Thyroid gland (tissue), 4 donors: ENCODE measurements at places on chromosomes 13 and 19.

DNA sequence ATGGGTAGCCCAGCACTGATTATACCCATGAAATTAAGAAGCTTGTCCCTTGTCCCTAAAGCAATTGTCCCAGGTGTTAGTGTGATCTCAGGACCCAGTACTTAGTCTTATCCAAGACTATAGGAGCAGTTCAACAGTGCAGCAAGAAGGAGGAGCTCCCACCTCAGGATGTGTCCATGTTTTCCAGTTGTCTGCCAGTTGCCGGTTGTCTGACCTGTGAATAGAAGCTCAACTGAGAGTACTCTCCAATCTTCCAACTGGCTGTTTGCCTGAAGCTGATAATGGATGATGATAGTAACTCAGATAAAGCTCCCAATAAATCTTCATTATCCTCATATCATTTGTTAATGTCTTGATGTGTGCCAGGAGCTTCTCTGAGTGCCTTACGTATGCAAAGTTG is 107.2 kb upstream of the HTR2A start:
- DNase-seq: no peak

DNA sequence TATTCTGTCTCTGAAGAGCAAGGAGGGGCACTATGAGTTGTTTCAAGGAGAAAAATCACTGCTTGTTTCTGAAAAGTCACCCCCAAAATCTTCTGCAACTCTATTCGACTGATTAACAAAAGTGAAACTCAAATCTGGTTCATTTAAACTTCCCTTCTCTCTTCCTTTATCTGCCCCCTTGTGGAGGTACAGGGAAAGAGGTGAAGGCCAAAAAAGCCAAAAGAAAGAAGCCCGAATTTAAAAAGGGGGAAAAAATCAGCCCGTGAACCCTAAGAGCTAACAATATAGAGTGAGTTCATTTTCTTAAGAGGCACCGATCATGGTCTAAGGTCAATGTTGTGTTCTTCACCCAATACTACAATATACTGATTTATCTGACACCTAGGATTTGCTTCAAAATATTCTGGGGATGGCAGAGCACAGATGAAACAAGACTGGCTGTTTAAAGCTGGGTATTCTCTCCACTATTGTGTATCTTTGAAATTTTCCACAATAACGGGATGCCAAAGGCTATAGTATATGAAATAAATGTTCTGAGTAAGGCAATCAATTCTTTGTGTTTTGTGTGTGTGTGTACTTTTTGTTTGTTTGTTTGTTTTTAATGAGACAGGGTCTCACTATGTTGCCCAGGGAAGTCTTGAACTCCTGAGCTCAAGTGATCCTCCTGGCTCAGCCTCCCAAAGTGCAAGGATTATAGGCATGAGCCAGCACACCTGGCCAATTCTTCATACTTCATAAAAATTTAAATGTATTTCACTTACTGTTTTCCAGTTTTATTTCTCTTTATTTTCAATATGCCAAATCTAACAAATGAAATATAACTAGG is 55.0 kb upstream of the EEF1AKMT1 start:
- DNase-seq: no peak

GRCh38 chr13:96020931-96021330 is 32.3 kb downstream of the UGGT2 start:
- no peak for DNase-seq

DNA sequence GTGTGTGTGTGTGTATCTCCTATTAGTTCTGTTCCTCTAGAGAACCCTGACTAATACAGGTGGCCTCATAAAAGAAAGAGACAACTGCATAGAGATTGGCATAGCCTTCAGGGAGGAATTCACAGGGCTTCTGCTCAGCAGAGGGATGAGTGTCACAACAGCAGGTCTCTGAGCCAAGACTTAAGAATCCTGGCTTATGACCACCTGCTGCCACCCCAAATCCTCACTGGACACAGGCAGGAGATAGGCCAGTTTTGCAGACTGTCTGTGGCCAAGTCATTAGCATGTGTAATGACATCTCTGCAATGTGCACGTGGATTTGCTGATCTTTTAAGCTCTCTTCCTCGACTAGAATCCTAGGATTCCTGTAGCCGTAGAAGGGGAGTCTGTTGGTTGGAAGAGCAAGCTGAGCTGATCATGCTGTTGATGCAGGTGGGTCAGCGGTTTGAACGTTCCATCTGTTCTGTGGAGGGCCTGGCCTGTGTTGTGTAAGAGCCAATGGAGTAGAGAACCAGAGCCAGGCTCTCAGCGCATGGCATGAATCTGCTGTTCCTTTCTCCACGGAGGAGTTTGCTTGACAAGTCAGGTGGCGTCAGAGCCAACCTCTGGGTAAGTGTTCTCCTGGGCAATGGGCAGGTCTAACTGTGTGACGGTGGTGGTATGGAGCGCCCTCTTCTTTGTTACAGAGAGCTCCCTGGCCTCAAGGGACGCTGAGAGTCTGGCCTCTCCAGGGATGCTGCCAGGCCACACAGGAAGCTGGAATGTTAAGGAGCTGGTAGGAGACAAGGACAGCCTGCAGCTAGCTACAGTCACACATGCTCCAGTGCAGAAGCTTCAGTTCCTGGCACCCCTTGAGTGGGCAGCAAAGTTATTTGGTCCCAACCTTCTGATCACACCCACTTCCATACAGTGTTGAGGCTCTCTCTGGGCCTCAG is 503.1 kb downstream of the FOXO1 start:
- DNase-seq: no peak
